SK-MEL-5 (cell line): ENCODE measurements at places on chromosomes 7 and 10. TPM values are rescaled to one million over a fixed set of nuclear protein-coding genes. Genes with fewer than 3 reads are reported as not detected.

DNA sequence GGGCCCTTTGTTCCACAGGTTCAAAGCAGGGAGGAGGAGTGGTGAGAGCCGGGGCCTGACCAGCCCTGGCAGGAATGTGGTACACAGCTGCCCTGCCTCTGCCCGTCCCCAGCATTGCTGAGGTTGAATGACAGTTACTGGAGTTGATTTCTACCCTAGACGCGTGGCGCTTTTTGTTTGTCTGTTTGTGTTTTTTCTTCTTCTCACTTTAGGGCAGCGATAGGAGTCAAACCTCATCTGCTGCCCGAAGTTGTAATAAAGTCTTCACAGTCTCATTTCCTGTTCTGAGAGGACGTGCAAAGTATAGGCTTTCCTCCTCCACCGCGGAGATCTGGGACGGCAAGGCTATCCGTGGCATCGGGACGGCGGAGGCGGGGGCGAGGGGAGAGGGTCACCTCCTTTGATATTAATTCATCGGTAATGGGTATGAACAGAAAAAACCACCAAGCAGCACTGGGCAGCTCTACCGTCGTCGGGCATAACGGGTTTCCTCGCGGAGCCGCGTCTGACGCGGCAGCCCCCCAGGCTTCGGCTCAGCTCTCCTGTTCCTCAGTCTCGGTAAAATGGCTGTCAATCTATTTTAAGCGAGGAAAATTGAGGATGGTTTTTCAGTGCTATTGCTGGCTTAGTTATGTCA lies 160.8 kb downstream of the LRMDA start:
- no peak for DNase-seq

DNA sequence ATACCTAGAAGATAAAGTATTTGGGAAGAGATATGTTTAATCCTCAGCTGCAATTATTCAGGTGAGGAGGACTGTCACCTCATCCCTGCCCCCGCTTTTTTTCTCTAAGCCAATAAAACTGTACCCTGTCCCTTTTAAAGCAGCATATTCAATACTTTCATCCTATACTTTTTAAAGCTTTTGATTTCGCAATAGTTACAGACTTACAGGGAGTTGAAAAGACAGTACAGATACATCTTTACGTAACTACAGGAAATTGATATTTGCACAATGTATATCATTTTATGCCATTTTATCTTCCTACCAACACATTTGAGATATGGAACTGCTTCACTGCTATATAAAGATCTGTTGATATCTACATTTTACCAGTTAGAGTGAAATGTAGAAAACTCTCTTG lies 47.6 kb downstream of the STK17A start:
- DNase-seq, result no peak

GRCh38 chr7:111437736-111438135 lies 124.6 kb downstream of the IMMP2L start:
- DNase-seq, result no peak

The SPDYE18 gene
- total RNA-seq, result 0.18 TPM in 1 of 2 replicates, not detected in the other

The GDF10 gene
- total RNA-seq, result not detected in 2 replicates

The PDE6C gene
- not detected in 2 replicates for total RNA-seq
